ENCODE measurements at places on chromosomes 4 and X. TPM values are rescaled to one million over a fixed set of nuclear protein-coding genes. Genes with fewer than 3 reads are reported as not detected.

DNA sequence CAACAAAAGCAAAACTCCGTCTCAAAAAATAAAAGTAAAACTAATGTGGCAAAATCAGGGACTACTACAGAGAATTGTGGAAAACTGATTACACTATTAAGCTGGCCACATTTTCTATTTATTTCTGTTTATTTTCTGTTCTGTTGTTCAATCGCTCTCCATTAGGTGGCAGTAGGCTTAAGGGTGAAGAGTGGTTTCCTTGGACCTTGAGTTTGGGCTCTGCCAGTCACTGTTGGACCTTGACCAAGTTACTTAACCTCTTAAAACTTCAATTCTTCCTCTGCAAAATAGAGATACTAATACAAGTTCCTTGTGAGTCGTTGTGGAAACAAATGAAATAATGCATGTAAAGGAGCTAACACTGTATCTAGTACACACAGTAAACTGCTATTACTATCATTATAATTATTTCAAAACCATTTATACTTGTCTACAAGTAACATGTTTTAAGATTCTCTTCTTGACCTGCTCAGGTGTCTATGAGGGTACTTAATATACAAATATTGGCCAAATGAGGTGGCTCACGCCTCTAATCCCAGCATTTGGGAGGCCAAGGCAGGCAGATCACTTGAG, 15.2 kb downstream of the HSD17B11 start:
- H3K27ac ChIP-seq, result no peak overlapping the region
- no peaks in the 10 kb centered on the region for H3K4me1 ChIP-seq
- H3K4me3 ChIP-seq, result no peak overlapping the region
- H3K36me3 ChIP-seq, result peaks cover 26% of the 10 kb centered on the region

GRCh38 chrX:29890004-29890403, 325.4 kb upstream of the MAGEB2 start:
- no peaks in the 10 kb centered on the region for H3K27me3 ChIP-seq
- no peak overlapping the region for H3K4me3 ChIP-seq
- no peak for DNase-seq
- no peak overlapping the region for H3K27ac ChIP-seq

- no peak overlapping the region for H3K27ac ChIP-seq
- DNase-seq, result no peak
Measured at GRCh38 chr4:139700568-139700967, 34.9 kb downstream of the MGST2 start.

GRCh38 chrX:5829060-5829459, 399.6 kb downstream of the NLGN4X start:
- H3K27ac ChIP-seq, result no peak overlapping the region
- no peaks in the 10 kb centered on the region for H3K27me3 ChIP-seq
- H3K4me3 ChIP-seq, result no peak overlapping the region
- no peaks in the 10 kb centered on the region for H3K36me3 ChIP-seq

- H3K36me3 ChIP-seq, result no peaks in the 10 kb centered on the region
- no peak for DNase-seq
- H3K4me1 ChIP-seq, result 0 out of 2 replicates have a peak, but pooled peaks cover 3% of the 10 kb centered on the region
- no peak overlapping the region for H3K4me3 ChIP-seq
- no peak overlapping the region for H3K27ac ChIP-seq
- H3K27me3 ChIP-seq, result no peaks in the 10 kb centered on the region
Measured at GRCh38 chrX:11591723-11592346, 73.9 kb downstream of the ARHGAP6 start.

GRCh38 chr4:137602436-137602835, 70.1 kb upstream of the PCDH18 start:
- H3K27ac ChIP-seq, result no peak overlapping the region
- no peak for DNase-seq
- H3K4me1 ChIP-seq, result peaks cover 13% of the 10 kb centered on the region
- H3K27me3 ChIP-seq, result no peaks in the 10 kb centered on the region

- no peaks in the 10 kb centered on the region for H3K36me3 ChIP-seq
- no peaks in the 10 kb centered on the region for H3K4me1 ChIP-seq
- H3K27me3 ChIP-seq, result no peaks in the 10 kb centered on the region
- no peak for DNase-seq
- H3K4me3 ChIP-seq, result no peak overlapping the region
Measured at GRCh38 chr4:143642611-143643010, 57.9 kb downstream of the FREM3 start.

DNA sequence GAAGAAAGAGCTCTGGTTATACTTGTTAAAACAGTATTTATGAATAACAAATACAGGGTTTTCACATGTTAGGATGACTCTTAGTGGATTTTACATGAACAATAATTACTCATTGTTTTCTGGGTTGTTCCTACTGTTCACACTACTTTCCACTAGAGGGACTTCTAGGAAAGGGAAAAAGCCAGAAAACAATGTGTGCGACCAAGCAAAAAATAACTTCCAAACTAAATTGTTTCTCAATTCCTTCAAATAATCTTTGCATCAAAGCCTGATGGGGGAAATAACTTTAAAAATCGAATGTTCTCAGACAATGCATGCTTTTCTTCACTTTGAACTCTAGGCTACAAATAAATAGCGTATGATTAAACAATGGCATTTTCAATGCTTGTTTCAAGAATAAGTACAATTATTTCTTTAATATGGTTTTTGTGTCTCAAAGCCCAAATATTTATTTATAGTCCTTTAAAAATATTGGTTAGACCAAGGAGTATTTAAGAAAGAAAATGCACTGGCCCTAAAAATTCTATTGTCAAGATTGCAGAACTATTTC, 72.1 kb upstream of the ETNPPL start:
- no peak for DNase-seq
- H3K4me1 ChIP-seq, result no peaks in the 10 kb centered on the region
- H3K27ac ChIP-seq, result no peak overlapping the region
- H3K36me3 ChIP-seq, result no peaks in the 10 kb centered on the region

DNA sequence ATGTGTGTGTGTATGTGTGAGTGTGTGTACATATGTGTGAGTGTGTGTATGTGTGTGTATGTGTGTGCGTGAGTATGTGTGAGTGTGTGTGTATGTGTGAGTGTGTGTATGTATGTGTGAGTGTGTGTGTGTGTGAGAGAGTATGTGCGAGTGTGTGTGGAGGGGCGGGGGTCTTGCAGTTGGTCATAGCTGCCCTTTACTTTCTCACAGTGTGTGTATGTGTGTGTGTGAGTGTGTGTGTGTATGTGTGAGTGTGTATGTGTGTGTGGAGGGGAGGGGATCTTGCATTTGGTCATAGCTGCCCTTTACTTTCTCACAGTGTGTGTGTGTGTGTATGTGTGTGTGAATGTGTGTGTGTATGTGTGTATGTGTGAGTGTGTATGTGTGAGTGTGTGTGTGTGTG, 74.8 kb upstream of the ENPP6 start:
- H3K36me3 ChIP-seq, result no peaks in the 10 kb centered on the region
- no peak for DNase-seq
- H3K4me3 ChIP-seq, result no peak overlapping the region
- no peaks in the 10 kb centered on the region for H3K4me1 ChIP-seq
- no peak overlapping the region for H3K27ac ChIP-seq
- H3K27me3 ChIP-seq, result no peaks in the 10 kb centered on the region

GRCh38 chr4:113411496-113411938, 350.0 kb downstream of the CAMK2D start:
- no peaks in the 10 kb centered on the region for H3K27me3 ChIP-seq
- DNase-seq, result no peak
- no peak overlapping the region for H3K27ac ChIP-seq
- no peaks in the 10 kb centered on the region for H3K36me3 ChIP-seq
- no peak overlapping the region for H3K4me3 ChIP-seq
- peaks cover 21% of the 10 kb centered on the region for H3K4me1 ChIP-seq

- H3K36me3 ChIP-seq, result no peaks in the 10 kb centered on the region
- no peak for DNase-seq
- H3K27me3 ChIP-seq, result no peaks in the 10 kb centered on the region
- peaks cover 69% of the 10 kb centered on the region for H3K4me1 ChIP-seq
Measured at GRCh38 chrX:40263014-40263560, 165.3 kb upstream of the BCOR start.

Gene MAGEA8
- not detected for total RNA-seq

Gene P2RY8
- total RNA-seq, result not detected

Gene KLF3
- 8.3 TPM for total RNA-seq

Gene SMIM31
- total RNA-seq, result not detected

Gene HSD17B11
- total RNA-seq, result 71.9 TPM

Gene VCX3A
- total RNA-seq, result not detected

Data from SJSA1 (cell line).